ENCODE measurements at places on chromosomes 7 and 10.

DNA sequence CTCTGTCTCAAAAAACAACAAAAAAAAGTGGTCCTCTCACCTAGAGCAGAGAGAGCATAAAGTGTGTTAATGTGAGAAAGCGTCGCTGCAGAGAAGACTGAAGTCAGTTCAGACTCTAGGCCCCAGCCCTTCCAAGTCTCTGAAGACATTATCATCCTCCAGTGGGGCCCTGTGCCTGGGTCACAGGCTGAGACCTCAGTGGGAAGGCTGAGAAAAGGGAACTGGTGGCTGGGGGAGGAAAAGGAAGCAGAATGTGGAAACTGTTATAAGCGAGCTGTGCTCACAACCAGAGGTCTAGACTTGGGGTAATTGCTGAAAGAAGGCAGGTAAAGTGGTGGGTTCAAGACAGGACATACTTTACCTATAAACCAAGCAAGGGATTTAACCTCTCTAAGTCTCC is 4.9 kb upstream of the RRP12 start:
- DNase-seq, result peak; percentile 48

DNA sequence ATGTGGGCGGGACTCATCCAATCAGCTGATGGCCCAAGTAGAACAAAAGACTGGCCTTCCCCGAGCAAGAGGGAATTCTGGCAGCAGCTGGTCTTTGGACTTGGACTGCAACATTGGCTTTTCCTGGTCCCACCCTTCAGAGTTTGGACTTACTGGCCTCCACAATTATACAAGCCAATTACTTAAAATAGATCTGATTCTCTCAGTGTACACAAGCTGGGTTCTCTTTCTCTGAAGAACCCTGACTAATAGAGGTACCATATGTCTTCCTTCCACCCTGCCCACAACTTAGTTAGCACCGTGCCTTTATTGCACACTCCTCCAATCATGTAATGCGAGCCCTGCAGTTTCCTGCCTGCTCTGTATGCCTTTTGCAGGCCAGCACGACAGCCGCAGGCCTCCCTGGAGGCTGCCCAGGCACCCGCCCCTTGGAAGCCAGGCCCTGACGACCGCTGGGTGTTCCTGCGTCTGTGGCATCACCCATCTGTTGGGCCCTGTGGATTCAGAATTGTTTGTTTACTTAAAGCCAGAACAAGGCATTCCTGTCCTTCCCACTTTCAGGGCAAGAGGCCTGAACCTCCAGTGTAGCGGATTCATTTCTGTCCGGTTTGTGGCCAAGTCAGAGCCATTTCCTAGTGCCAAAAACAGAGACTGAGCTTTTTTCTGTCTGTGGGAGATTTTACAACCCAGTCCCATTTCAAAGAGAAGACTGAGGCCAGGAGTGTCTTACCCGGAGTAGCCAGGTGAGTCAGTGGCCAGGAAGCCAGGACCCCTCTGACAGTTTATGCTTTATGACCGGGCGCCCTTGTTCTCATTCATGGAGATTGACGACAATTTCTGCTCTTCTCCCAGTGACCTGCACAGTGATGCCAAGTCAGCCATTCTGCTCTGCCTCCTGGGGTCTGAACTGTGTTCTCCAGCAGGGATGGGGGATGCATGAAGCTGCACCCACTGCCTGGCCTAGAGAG is 968 bp upstream of the INMT start:
- no peak for DNase-seq

- DNase-seq, result peak; percentile 19
Observed at GRCh38 chr10:110426294-110427181, 71.2 kb upstream of the DUSP5 start.

DNA sequence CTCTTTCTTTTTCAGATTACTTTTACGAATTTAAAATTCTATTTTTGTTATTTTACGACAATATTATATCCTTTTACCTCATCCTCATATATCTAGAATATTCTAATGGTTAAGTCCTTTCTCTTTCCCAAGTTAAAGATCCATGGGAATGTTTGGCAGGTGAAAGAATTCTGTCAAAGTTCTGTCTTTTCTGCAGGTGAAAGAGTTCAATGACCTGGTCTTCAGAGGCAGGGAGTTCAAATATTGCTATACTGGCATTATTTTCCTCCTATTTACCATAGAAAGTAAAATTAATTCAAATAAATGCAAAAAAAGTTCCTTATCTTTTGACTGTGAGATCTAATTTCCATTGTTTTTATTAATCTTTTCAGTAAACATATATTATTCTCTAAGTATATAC is 194.3 kb downstream of the ARL4A start:
- DNase-seq, result no peak

DNA sequence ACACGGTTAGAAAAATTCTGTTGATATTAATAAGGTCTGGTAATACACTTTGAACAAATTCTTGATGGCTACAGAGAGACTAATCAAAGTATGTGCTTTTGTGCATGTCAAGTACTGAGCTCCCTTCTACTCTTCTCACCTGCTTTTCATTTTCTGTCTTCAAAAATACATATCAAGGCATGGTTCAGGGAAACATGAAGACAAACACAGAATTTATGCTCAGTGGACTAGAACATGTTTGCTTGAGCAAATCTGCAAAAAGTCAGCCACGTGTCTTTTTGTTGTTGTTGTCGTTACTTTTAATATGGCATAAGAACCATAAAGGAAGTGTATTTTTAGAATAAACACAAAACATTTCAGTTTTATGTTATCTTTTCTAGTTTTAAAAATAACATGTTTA is 21.9 kb downstream of the CDK13 start:
- no peak for DNase-seq

- DNase-seq, result peak; percentile 37
Observed at GRCh38 chr10:79356104-79356503, 8.8 kb downstream of the PPIF start.

GRCh38 chr10:1358860-1359625 is 302.9 kb downstream of the WDR37 start:
- peak; percentile 11 for DNase-seq

DNA sequence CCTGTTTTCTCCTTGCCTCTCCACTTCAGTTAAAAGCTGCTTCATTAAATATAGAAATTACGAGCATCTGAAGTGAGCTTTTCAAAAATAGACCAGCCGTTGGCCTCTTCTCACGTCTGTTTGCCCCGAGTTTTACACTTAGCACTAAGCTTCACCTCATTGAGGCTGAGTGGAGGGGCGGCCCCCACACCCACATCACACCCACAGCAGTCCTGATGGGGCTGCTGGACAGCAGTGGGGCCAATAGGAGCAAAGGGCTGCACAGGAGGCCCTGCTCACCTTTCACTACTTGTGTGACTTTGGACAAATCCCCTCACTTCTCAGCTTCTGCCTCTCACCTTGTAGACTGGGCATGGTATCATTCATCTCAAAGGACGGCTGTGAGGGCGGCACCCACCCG is 677.8 kb downstream of the SDK1 start:
- no peak for DNase-seq

- DNase-seq, result no peak
Observed at GRCh38 chr10:129837909-129838582, 126.0 kb downstream of the EBF3 start.

DNA sequence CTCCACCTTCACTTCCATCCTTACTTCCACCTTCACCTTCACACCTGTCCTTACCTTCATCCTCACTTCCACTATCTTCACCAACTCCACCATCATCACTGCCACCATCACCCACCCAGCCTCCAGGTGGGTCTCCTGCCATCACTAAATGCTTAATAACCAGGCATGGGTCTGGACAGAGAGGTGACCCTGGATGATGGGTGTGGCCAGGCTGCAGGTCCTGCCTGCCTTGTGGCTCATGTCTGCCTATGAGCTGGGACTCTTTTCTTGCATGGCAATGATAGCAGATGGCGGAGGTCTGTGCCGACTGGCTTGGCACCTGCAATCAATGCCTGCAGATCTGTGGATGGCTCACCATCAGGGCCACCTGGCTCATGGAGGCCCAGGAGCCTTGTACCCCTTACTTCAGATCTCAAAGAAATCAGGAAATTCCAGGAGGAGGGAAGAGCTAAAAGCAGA is 60.1 kb upstream of the ELN start:
- DNase-seq, result no peak

DNA sequence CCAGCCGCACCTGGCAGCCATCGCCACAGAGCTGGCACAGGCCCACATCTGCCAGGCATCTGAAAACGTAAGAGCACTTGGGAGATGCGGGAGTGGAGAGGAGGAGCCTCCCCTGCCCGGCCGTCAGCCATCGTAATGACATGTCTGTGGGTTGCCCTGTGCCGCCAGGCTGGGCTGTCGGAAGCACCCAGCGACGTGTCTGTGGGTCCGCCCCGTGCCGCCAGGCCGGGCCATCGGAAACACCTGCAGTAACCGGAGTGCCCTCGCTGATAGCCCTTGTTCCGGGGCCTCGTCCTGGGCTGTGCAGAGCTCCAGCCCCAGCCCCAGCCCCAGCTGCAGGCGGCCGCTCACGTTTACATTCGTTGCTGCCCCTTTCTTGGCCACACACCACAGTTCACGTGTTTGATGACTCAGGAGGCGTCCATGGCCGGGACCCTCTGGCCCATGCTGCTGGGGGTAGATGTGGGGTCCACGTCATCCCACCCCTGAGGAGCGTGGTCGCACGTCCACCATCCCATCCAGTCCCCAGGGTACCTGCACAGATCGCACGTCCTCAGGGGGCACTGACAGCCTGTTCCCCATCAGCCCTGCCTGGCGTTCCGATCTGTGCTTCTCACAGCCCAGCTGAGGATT is 30.0 kb upstream of the PRKAR1B start:
- DNase-seq, result no peak

DNA sequence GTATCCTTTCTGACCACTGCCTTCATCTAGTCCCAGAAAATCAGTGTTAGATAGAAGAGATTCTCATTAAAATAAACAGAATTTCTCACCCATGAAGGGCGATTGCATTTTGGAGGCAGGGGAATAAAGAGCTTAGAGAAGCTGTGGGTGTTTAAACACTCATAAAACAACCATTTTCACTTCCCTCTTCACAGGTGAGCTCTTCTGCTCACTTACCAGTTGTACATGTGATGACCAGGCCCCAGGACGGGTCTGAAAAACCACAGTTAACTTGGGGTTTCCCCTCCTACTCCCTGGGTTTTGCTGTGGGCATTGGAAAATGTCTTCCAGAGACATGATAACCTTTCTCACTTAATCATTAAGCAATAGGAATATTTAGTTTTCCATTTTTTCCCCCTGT is 411.6 kb upstream of the DPP6 start:
- no peak for DNase-seq
